ENCODE measurements at places on chromosomes 5 and 9. TPM values are rescaled to one million over a fixed set of nuclear protein-coding genes. Genes with fewer than 3 reads are reported as not detected.

DNA sequence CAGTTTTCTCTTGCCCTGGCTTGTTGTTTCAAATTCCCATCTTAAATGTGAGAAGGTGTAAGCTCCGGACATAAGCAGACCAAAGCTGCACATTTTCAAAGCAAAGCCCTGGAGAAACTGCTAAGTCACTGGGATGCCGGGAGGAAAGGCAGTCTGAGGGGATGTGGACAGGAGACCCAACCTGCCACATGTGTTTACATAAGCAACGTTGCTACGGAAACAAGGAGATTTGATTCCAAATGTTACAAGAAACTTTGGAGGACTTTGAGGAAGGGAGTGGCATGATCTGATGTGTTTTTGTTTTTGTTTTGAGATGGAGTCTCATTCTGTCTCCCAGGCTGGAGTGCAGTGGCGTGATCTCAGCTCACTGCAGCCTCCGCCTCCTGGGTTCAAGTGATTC is 25.7 kb upstream of the INSYN2B start:
- H3K27ac ChIP-seq = no peak overlapping the region
- H3K4me3 ChIP-seq = no peak overlapping the region
- H3K27me3 ChIP-seq = no peaks in the 10 kb centered on the region
- no peak for DNase-seq

DNA sequence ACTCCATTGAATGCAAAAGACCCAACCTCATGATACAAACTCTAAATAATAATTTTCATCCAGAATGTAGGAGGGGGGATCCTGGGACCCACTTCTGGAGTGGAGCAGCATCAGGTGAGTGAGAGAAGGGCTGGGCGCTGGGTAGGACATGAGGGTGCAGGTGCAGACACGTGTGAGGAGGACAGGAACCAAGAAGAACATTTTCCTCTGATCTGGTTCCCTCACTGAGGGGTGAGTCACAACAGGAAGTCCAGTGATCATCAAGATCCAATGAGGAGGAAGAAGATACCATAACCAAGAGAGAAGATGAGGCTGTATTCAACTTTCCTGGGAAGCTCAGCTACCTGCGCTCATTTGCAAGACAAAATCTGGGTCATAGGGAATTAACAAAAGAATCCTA is 57.4 kb downstream of the SFXN1 start:
- H3K27me3 ChIP-seq = no peaks in the 10 kb centered on the region
- peaks cover 45% of the 10 kb centered on the region for H3K4me1 ChIP-seq
- peak overlapping the region; percentile 46 for H3K27ac ChIP-seq
- DNase-seq = no peak
- H3K4me3 ChIP-seq = no peak overlapping the region

DNA sequence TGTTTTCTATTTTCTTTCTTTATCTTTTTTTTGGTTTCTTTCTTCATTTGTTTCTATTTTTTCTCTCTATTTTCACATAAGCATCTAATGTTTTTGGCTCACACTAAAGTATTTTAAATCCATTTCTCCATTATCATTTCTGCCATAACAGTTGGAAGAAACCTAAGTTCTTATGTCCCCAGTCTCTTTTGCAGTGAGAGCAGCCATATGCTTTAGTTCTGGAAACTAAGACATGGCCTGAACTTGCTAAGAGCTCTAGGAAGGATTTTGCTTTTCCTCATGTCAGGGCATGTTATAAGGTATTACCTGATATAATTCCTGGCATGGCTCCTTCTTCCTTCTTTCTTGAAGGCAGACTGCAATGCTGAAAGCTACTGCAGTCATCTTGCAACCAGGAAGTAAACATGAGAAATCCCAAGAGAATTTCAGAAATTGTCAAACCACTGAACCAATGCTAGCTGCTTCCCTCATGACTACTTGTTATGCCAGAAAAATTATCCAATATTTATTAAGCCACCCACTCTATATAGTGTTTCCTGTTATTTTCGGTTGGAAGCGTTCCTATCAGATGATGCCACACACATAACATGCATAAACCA is 171.1 kb downstream of the TAF11L14 start:
- DNase-seq = no peak
- H3K27me3 ChIP-seq = no peaks in the 10 kb centered on the region
- H3K36me3 ChIP-seq = no peaks in the 10 kb centered on the region
- H3K4me1 ChIP-seq = no peaks in the 10 kb centered on the region
- no peak overlapping the region for H3K27ac ChIP-seq

GRCh38 chr9:84822589-84823233 is 153.2 kb downstream of the NTRK2 start:
- no peaks in the 10 kb centered on the region for H3K4me1 ChIP-seq
- H3K27me3 ChIP-seq = peaks cover 2% of the 10 kb centered on the region
- no peak for DNase-seq
- no peak overlapping the region for H3K4me3 ChIP-seq
- H3K36me3 ChIP-seq = no peaks in the 10 kb centered on the region

DNA sequence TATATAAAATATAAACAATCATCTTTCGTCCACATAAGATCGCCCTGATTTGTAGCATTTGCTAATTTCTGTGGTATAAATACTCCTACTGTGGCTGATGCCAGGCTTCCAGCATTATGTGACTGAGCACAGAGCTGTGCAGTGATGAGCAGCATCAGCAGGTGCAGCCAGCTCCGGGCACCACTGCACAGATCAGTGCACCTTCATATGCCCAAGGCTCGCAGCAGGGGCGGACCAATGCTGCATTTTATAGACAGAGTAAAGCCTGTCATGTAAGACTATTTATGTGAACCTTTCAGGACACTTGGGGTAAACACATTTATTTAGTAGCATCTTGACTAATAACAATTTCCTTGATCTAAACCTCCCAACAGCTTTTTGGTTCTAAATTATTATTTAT is 53.1 kb downstream of the LMNB1 start:
- no peaks in the 10 kb centered on the region for H3K27me3 ChIP-seq
- DNase-seq = no peak
- H3K4me3 ChIP-seq = no peak overlapping the region
- peaks cover 11% of the 10 kb centered on the region for H3K4me1 ChIP-seq

DNA sequence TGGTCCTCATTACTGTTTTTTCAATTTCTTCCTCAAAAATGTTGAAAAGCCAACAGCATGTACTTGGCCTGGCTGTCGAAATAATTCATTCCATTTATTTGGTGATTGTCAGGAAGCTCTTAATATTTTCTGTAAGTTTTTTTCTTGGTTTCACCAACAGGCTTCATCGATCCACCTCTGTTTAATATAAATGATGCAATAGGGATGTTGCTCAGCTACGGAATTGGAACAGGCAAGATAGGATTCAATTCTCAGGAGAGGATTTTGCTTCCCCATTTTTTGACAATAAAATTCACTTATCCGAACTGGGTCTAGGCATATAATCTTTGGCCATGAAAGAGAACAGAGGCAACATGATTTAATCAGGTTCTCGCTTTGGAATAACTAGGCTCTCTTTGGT is 30.8 kb downstream of the C5 start:
- no peak overlapping the region for H3K27ac ChIP-seq
- H3K4me1 ChIP-seq = no peaks in the 10 kb centered on the region
- no peaks in the 10 kb centered on the region for H3K36me3 ChIP-seq
- no peak overlapping the region for H3K4me3 ChIP-seq

DNA sequence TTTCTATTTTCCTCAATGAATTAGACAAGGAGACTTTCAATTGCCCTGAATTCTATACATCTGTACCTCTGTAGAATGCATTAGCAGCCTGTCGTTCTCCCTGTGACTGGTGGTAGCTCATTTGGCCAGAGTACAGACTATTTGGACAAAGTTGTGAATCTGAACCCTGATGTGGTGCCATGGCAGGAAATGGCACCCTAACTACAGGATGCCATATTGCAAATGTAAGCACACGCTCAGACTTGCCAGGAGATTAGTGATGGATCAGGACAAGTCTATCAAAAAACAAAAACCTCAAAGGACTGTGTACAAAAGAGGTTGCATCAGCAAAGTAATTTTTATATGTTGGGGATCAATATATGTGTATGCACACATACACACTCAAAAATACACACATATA is 58.3 kb downstream of the SVEP1 start:
- no peaks in the 10 kb centered on the region for H3K36me3 ChIP-seq
- no peaks in the 10 kb centered on the region for H3K4me1 ChIP-seq

DNA sequence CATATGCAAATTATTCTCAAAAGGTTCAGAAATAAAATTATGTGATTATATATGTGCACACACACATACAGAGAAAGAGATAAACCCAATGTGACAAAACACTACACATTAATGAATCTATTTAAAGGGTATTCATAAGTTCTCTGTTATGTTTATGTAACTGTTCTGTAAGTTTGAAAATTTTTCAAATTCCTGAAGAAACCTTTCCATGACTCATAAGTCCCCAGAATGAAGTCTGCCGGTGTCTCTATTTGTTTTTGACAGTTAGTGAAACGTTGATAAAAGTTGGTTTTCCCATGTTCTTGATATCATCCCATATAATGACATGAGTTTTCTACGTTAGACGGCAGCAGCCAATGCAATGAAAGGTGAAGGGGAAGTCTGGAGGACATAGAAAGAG is 199.5 kb upstream of the PUM3 start:
- H3K27me3 ChIP-seq = no peaks in the 10 kb centered on the region
- H3K4me3 ChIP-seq = no peak overlapping the region
- no peaks in the 10 kb centered on the region for H3K36me3 ChIP-seq
- H3K27ac ChIP-seq = no peak overlapping the region
- no peak for DNase-seq
- H3K4me1 ChIP-seq = no peaks in the 10 kb centered on the region

DNA sequence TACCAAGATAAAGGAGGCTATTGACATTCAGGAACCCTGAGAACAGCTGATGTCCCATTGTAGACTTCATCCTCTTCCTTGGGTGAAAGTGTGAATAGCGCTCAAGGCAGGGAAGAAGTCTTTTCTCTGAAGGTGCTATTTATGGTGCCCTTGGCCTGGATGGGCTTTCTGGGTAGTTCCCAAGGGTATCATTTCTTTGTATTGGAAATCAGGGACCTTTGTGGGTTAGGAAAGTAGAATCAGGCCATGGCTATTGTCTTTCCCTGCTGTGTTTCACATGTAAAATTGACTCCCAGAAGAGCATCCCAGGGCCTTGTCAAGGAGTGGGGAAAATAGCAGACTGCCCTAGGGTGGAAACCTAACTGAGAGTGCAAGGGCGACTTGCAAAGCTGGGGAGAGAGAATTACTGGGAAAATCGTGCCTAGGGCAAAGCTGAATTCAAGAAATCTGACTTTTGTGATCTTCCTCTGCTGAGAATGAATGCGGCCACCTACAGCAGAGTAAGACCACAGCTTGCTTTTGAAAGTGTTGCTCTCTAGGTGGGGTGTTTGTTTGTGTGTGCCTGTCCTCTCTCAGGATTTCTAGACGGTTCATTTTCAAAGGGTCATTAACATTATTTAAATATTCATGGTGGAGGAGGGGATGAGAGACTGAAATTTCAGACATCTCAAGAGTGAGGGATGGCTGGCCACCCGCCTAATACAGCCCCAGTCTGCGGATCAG is 160.6 kb downstream of the C9orf152 start:
- peaks cover 14% of the 10 kb centered on the region for H3K36me3 ChIP-seq
- H3K27me3 ChIP-seq = peaks cover 8% of the 10 kb centered on the region
- H3K27ac ChIP-seq = peak overlapping the region; percentile 93
- no peak for DNase-seq

DNA sequence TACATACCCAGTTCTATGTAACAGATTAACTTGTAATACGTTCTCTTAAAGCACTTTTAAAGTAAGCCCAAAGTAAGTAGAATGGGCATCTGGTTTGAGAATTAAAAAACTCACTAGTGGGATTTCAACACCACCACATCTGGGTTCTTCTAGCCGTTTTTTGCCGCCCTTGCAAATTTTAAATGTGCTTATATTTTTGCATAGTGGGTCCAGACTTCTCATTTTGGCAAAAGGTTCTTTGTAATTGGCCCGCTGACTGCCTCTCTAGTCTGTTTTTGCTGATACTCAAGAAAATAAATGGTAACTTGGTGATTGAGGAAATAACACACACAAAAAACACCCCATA is 582 bp upstream of the FBXO4 start:
- peak overlapping the region; percentile 92 for H3K4me3 ChIP-seq
- H3K36me3 ChIP-seq = peaks cover 17% of the 10 kb centered on the region
- DNase-seq = no peak

- DNase-seq = no peak
- peaks cover 1% of the 10 kb centered on the region for H3K27me3 ChIP-seq
- no peaks in the 10 kb centered on the region for H3K36me3 ChIP-seq
- H3K4me3 ChIP-seq = no peak overlapping the region
- H3K4me1 ChIP-seq = no peaks in the 10 kb centered on the region
- no peak overlapping the region for H3K27ac ChIP-seq
Observed at GRCh38 chr5:97475847-97476246, 292.8 kb upstream of the RIOK2 start.

DNA sequence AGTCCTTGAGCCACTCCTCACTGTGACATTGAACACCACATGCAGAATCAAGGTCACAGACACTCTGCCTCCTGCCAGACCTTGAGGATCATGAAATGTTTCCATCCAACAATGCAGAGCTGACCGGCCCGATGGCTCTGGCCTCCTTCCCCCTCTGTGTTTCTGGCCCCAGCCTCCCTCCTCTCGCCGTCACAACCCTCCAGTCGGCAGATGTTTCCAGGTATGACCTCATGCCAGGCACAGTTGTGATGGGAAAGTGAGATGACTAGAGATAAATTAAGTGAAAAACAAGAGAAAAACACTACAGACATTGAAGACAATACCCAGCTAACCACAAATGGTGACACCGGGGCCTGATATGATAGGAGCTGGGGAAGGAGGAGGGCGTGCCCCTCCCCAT is 9.8 kb downstream of the NTNG2 start:
- no peak overlapping the region for H3K4me3 ChIP-seq
- no peak for DNase-seq
- no peaks in the 10 kb centered on the region for H3K4me1 ChIP-seq
- no peak overlapping the region for H3K27ac ChIP-seq
- peaks cover 3% of the 10 kb centered on the region for H3K27me3 ChIP-seq

GRCh38 chr5:36644727-36645126 is 38.3 kb downstream of the SLC1A3 start:
- H3K4me1 ChIP-seq = no peaks in the 10 kb centered on the region
- no peaks in the 10 kb centered on the region for H3K36me3 ChIP-seq
- peaks cover 8% of the 10 kb centered on the region for H3K27me3 ChIP-seq
- no peak for DNase-seq

GRCh38 chr9:966870-967269 is 9.6 kb upstream of the DMRT3 start:
- peaks cover 6% of the 10 kb centered on the region for H3K36me3 ChIP-seq
- no peak overlapping the region for H3K4me3 ChIP-seq
- peaks cover 5% of the 10 kb centered on the region for H3K4me1 ChIP-seq
- no peak for DNase-seq

- H3K27ac ChIP-seq = no peak overlapping the region
- no peaks in the 10 kb centered on the region for H3K27me3 ChIP-seq
- no peak overlapping the region for H3K4me3 ChIP-seq
- no peaks in the 10 kb centered on the region for H3K36me3 ChIP-seq
- no peaks in the 10 kb centered on the region for H3K4me1 ChIP-seq
Observed at GRCh38 chr9:26066237-26066636, 388.0 kb upstream of the TUSC1 start.

ATOSB gene
- 3.7 TPM for total RNA-seq

HAUS6 gene
- 32.2 TPM for total RNA-seq

OR1J2 gene
- not detected for total RNA-seq

CTSL gene
- 4.9 TPM for total RNA-seq

PCDHB14 gene
- total RNA-seq = not detected

RGS7BP gene
- total RNA-seq = not detected
